H7 (cell line): ENCODE measurements at places on chromosomes 5 and 9.

DNA sequence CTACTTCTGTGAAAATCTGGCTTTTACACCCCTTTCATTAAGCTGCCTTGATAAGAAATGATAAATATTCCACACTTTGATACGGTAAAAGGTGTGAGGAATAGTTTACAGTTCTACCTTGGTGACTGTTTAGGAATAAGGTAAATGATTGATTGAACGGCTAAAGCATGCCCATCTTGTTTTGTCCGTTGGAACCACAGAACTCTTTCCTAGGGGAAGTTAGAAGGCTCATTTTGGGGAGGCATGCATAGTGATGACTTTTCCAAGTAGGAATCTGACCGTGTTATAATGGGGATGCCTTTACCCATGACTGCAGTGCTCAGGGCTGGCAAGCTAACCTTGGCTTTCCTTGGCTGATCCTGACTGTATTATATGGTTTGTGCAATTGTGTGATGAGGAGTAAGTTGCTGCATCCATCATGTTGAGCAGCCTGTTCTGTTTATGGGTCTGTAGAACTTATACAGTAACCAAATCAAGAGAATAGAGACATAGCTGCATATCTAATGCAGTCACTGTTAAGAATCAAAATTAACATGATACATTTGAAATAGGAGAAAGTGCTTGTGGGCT is 24.5 kb downstream of the PCSK5 start:
- no peak for DNase-seq

GRCh38 chr9:87461256-87461655 is 36.4 kb upstream of the DAPK1 start:
- no peak for DNase-seq

DNA sequence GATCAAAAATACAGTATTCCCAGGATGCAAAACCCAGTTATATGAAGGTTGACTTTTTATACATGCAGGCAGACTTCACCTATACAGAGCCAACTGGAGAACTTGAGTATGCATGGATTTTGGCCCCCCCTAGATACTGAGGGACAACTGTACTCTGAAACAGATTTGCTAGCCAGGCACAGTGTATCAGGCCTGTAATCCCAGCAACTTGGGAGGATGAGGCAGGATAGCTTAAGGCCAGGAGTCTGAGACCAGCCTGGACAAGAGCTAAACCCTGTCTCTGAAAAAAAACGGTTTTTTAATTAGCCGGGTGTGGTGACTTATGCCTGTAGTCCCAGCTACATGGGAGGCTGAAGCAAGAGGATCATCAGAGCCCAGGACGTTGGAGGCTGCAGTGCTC is 21.9 kb downstream of the PTBP3 start:
- no peak for DNase-seq

- DNase-seq: peak; percentile 47
These were observed 14.9 kb upstream of the SLC6A3 start for GRCh38 chr5:1460054-1460682.
